ENCODE measurements at places on chromosomes 7 and 10.

DNA sequence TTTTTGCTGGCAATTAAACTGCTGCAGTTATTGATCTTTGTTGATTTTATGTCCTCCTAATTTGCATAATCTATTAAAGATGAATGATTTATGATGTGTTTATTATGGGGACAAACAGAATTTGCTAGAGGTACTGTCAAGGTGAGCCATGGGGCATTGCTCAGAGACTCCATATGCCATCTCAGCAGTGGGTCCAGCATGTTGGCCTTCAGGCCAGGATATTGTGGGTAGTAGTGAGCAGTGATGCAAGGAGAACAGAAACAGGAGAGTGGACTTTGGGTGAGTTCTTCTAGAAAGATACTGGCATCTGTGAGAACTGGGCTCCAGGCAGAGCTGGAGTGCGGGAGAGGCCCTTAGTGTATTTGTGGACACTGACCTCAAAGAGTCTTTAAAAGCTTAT, 65.9 kb downstream of the PAX2 start:
- DNase-seq = no peak

DNA sequence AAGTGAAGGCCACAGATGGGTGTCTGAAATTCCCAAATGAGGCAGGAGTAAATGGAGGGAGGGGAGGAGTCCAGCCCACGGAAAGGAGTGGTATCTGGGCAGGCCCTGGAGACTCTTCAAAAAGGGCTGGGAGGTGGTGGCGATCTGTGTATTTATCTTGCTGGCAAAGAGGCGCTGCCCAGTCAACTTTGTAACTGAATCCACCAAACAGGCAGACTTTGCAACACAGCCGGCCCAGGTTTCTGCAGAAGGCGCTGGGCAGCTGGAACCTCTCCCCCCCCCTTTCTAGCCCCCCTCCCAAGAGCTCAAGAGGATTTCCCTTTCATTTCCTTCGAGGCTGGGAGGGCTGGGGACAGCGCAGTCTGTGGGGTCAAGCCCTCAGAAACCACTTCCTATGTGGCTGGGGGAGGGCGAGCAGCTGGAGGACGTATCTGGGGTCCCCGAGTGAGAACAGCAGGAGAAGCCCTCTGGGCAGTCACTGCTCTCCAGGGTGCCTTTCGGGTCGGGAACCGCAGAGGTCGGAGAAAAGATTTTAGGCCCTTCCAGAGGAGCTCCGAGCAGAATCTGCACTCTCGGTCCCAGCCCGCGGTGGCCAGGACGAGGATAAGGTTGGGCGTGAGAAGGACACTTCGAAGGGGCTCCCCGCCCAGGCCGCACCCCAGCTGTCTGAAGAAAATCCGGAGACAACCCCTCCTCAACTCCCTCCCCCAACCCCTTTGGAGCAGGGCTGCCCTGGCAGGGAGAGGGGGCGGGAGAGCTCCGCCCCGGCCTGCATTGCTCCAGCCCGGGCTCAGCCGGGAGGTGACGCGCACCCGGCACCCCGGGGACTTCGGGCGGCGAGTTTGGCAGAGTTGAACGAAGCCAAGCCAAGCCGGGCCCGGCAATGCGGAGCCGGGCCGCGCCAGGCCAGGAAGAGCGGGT, 965 bp downstream of the ZCCHC24 start:
- peak; percentile 33 for DNase-seq

DNA sequence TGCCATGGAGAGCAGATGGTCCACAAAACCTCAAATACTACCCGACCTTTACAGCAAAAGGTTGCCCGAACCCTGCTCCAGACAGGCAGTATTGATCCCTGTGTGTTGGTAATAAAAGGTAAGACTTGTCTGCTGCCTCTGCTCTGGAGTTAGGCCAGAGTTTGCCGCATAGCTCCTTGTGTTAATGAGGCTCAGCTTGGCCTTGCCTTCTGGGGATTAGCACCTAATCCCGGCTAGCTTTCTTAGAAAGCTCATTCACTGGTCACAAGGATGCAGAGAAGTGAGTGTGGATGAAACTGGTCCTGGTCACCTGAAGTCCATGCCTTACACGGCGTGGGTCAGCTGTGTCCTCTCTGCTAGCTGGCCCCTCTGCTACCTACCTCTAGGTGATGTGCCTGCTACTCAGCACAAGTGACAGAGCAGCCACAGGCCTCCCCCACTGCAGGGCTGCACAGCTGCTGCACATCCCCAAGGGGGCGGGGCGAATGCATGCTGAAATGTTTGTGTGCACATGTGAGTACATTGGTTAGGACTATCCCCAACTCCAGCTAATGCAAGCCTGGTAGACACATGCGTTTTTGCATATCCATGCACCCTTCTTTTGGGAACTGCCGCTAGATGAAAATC, 31.7 kb upstream of the SYPL1 start:
- DNase-seq = no peak

DNA sequence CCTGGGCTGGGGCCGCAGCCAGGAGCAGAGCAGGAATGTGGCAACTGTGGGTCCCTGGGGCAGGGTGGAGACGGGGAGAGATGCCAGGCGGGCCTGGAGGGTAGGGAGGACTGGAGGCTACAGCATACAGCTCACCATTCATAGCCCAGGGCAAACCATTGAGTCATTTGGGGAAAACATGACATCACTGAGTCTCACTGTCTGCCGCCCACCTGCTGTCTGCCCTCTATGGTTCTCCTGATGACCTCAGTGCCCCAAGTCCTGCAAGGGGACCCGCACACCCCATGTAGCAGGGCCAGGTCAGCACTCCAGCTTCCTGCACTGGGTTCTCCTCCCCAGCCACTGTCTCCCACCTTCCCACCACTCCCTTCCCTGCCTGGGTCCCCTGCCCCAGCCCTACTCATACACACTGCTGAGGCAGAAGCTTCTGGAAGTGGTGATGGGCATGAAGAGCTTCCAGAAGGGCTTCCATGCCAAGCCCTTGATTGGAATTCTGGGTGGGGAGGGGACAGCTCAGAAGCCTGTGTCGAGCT, 10.4 kb downstream of the CHST3 start:
- no peak for DNase-seq

DNA sequence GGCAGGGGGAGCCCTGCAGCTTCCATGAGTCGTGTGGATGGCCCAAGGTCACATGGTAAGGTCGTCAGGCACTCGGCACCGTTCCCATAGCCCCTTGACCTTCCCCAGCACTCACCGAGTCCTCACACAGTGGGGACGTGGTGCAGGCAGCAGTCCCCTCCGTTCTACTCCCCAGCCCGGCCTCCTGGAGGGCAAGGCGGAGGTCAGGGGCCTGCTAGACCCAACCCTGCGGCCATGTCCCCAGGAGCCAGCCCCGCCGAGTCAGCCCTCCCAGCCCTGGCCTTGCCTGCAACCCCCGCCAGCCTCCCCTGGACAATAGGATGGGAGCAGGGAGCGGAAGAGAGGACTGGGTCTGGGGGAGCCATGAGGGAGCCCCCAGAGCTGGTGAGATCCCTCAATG, 65.2 kb downstream of the ELFN1 start:
- no peak for DNase-seq

DNA sequence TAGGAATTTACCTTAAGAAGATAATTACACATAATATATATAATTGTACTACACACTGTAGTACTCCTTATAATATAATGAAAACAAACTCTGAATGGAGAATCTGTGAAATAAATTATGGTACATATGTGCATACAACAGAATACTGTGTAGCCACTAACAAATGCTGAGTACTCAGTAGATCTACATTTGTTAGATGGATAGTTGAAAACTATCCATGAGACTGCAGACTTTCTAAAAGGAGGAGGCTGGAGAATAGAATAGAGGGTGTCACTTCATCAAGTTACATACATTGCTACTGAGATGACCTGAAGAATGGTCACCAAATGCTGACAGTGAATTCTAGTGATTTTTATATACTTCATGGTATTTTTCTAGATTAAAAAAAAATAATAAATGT, 68.7 kb upstream of the OGDHL start:
- no peak for DNase-seq

GRCh38 chr7:142795339-142795863, 24.6 kb downstream of the PRSS2 start:
- DNase-seq = peak; percentile 61

- no peak for DNase-seq
These were observed 41.8 kb downstream of the DNMBP start for GRCh38 chr10:99967961-99968360.

GRCh38 chr7:46288861-46289260, 367.8 kb upstream of the IGFBP3 start:
- no peak for DNase-seq

- DNase-seq = no peak
These were observed 35.3 kb upstream of the PFKFB3 start for GRCh38 chr10:6167456-6167855.

DNA sequence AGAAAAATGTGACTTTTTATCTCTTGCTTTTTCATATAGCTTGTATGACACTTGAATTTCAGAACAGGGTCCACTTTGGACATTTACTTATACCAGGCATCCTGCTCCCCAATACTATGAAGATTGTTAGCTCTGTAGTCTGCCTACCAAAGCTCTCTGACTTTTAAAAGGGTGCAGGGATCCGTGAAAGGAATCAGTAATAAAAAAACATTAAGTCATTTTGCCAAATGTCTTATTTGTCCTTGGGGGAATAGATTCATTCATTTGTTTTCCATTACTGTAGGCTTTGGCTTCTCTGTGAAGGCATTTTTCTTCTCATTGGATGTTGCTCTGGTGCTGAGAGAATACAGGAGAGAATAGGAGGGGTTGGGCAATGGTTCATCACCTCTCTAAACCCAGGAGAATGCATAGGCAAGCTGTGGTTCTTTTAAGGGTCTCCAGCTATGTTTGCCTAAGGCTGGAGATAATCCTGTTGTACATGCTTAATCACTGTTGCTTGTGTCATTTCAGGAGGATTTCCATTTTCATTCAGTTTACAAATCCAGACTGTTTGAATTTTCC, 103.5 kb downstream of the SRI start:
- DNase-seq = no peak

DNA sequence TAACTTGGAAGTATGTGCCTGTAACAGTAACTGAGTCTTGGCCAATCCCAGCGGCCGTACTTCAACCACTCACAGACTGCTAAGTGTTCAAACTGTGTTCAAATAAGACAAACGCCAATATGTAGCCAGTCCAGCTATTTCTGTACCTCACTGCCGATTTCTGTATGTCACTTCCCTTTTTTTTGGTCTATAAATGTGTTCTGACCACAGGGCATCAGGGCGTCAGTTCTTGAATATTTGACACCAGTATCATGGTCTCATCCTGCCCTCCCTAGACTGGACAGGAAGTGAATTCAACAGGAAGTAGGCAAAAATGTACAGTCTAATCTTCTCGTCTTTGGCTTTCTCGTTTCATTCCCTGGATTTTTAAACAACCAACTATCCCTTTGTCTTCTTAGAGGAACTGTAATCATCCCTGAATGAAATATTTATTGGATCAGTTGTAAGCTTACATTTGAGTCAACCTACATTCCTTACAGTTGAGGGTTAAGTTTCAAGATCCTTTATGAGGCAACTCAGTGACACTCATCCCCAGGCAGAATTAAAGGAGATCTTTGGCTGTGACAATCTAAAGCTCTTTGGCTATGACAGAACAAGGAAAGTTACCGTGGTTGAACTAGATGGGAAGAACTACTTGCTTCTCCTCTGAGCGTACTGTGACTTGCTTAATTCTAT, 232.7 kb downstream of the NSUN6 start:
- DNase-seq = no peak

DNA sequence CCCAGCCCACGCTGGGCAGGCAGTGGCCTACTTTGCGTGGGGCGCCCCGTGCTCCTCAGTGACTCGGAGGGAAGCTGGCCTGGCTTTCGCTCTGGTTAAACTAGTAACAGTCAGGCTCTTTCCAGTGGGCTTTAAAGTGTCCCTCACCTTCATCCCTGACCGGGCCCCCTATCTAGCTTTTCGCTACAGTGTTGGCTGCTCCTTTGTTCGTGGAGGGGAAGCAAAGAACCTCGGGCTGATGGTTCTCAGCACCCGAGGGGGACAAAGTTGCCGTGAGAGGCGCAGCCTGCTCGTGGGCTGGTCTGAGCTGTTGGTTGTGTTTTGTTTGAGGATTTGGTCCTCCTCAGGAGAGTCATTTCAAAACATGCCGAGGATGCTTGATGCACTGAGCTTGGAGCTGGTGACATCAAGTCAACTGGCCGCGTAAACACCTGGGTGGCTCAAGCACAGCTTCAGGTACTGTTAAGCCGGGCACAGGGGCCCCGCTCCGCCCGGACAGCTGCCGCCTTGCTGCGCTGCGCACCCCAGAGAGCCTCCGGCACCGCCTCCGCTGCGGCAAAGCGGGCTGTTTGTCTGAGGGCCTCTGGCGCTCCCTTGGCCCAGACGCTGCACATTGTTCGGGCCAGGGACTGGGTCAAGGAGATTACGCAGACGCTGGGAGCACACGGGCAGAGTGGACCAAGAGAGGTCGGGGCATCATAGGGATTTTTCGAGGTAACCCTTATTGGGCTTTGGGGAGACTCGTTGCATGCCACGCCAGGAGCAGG, 1.6 kb downstream of the DLX6 start:
- DNase-seq = no peak

DNA sequence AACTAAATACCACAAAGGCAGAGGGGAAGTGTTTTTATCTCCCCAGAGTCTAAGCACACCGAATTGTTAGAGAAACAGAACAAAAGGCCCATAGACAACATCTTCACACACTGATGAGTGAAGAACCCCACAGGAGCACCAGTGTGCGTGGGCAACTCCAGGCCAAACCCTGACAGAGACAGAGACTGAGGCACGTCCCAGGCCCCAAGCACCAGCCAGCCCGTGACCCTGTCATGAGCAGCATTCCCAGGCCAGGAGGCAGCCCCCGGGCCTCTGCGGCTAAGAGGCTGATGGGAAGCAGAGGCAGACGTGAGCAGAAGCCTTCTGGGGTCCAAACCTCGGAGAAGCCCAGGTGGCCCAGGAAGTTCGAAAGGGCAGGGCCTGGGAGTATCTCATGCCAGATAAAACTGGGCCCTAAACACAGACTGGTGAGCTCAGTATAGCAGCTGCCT, 184.4 kb downstream of the TCERG1L start:
- no peak for DNase-seq

Measured in stimulated activated CD4-positive, alpha-beta T cell treated with anti-CD3 and anti-CD28 coated beads, Interleukin-1b, Interleukin-23, amount 100 ng/mL, for 4 hours (primary cell).